CD8-positive, alpha-beta memory T cell (primary cell): ENCODE measurements at places on chromosomes 3 and 15.

DNA sequence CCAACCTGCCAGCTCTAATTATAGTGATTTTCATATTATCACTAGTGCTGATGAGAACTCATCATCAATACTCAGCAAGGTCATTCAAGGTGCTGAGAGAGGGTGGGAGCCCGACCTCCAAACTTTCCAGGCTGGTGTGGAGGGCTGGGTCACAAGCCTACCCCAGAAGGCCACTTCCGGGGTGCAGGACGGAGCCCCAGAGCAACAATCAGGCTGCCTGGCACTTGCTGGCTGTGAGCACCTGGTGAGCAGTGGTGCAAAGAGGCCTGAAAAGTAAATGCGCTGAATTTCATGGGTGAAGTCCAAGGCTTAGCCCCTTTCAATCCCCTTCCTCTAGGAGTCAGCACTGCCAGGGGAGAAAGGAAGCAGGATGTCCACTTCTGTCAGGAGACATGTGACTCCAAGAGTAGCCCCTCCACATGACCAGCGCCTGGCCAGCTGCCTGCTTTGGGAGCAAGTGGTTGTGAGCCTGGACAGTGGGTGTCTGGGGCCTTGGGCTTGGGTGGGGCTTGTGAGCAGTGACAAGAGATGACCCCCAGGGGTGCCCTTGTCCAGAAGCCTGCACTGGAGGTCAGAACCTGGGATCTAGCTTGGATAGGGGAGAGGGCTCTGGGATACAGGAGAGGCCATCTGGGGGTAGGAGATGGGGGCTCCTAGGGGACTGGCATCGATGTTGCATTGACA lies 165.0 kb upstream of the TLE3 start:
- H3K27me3 ChIP-seq, result no peaks in the 10 kb centered on the region
- DNase-seq, result no peak
- H3K27ac ChIP-seq, result no peak overlapping the region
- no peaks in the 10 kb centered on the region for H3K36me3 ChIP-seq
- H3K4me3 ChIP-seq, result no peak overlapping the region
- peaks cover 50% of the 10 kb centered on the region for H3K4me1 ChIP-seq

GRCh38 chr3:53846134-53846850 lies at the start of the genes CHDH and IL17RB:
CHDH (minus strand) TSS chr3:53846419; CDS start chr3:53824008, 22,411 bp downstream.
IL17RB (plus strand) TSS chr3:53846568; CDS start chr3:53846589, 21 bp downstream.
- H3K4me3 ChIP-seq, result no peak within 1 kb of the TSS
- no peak for DNase-seq
- H3K27ac ChIP-seq, result no peak within 1 kb of the TSS

DNA sequence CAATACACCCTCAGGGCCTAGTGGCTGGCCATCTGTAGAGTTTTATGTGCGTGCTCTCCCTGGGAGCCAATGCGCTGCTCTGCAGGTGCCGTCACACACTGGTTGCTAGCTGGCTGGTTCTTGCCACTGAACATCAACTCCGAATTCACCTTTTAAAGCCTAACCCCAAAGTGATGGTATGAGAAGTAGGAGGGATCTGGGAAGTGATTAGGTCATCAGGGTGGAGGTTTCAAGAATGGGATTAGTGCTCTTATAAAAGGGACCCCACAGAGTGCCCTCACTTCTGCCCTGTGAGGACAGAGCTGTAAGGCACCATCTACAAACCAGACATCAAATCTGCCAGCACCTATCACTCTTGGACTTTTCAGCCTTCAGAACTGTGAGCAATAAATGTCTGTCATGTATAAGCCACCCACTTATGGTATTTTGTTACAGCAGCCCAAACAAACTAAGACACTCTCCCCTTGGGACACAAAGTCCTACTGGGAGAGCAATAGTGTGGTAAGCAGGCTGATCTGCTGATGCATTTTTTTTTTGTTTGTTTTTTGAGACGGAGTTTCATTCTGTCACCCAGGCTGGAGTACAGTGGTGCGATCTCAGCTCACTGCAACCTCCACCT lies 20.3 kb downstream of the RGMA start:
- no peak overlapping the region for H3K27ac ChIP-seq
- DNase-seq, result no peak
- no peaks in the 10 kb centered on the region for H3K36me3 ChIP-seq

- no peaks in the 10 kb centered on the region for H3K36me3 ChIP-seq
- H3K4me3 ChIP-seq, result no peak overlapping the region
- no peak overlapping the region for H3K27ac ChIP-seq
- no peak for DNase-seq
- H3K27me3 ChIP-seq, result no peaks in the 10 kb centered on the region
- H3K4me1 ChIP-seq, result no peaks in the 10 kb centered on the region
These were observed 23.3 kb upstream of the NEO1 start for GRCh38 chr15:73028831-73029451.

- no peaks in the 10 kb centered on the region for H3K36me3 ChIP-seq
- no peak overlapping the region for H3K27ac ChIP-seq
- H3K27me3 ChIP-seq, result no peaks in the 10 kb centered on the region
- H3K4me1 ChIP-seq, result no peaks in the 10 kb centered on the region
These were observed 19.6 kb upstream of the C15orf61 start for GRCh38 chr15:67501177-67501835.

GRCh38 chr3:14397531-14397930 lies 4.9 kb upstream of the SLC6A6 start:
- H3K27me3 ChIP-seq, result no peaks in the 10 kb centered on the region
- peaks cover 8% of the 10 kb centered on the region for H3K4me1 ChIP-seq
- no peak overlapping the region for H3K27ac ChIP-seq
- no peak overlapping the region for H3K4me3 ChIP-seq
- no peak for DNase-seq
- H3K36me3 ChIP-seq, result no peaks in the 10 kb centered on the region
